ENCODE measurements at places on chromosomes 12 and 14.

- H3K4me1 ChIP-seq = no peaks in the 10 kb centered on the region
- H3K36me3 ChIP-seq = no peaks in the 10 kb centered on the region
These were observed 267.1 kb upstream of the CRY1 start for GRCh38 chr12:107360482-107360881.

DNA sequence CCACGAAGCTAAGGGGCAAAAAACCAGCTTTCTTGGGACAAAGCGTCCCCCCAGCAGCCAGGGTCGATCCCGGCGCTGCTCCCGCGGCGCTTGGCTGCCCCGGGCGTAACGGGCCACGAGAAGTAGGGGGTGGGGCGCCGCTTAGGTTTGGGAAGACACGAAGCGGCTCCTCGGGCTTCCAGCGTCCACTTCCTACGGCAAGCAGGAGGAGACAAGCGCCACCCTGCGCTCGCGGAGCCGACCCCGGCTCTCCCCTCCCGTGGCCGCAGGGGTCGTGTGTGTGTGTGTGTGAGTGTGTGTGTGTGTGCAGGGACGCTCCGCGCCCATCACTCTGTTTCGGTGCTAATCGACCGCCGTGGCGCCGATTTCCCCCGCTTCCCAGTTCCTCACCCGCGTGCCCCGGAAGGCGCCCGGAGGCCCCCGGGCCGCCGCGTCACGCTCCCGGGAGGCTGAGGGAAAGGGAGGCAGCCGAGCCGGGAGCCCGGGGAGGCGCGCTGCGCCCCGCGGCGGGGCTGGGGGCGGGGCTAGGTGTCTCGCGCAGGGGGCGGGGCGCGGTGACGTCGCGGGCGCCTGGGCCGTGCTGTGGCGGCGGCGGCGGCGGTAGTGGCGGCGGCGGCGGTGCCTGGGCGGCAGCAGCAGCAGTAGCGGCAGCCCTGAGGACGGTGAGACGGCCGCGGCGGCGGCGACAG is at the start of gene ERC1:
ERC1 (plus strand) TSS at position 563 of the 689 bp plus-strand sequence. CDS start 36,681 bp downstream, outside the sequence.
- peaks cover 5% of the 10 kb centered on the region for H3K36me3 ChIP-seq
- H3K27me3 ChIP-seq = no peaks in the 10 kb centered on the region
- H3K27ac ChIP-seq = peak within 1 kb of the TSS; percentile 98
- H3K4me3 ChIP-seq = peak within 1 kb of the TSS; percentile 74
- DNase-seq = peak; percentile 91
- peaks cover 20% of the 10 kb centered on the region for H3K4me1 ChIP-seq

DNA sequence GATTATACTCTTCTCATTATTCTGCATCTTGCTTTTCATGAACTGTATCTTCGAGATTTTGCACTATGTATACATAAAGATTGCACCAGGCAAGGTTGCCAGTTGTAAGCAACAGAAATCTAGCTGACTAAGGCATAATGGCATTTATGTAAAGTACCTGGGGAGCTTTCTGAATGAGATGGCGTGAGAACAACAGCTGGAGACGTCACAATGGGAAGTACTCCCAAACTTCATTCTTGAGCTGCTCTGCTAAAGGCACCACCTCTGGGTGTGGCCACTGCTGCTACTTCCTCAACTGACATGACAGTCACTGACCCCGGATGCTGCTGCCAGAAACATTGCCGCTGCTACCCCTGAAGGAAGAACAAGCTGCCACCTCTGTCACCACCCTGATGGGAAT is 220.7 kb downstream of the NOVA1 start:
- no peaks in the 10 kb centered on the region for H3K36me3 ChIP-seq
- DNase-seq = no peak
- no peak overlapping the region for H3K27ac ChIP-seq
- H3K27me3 ChIP-seq = no peaks in the 10 kb centered on the region
- no peaks in the 10 kb centered on the region for H3K4me1 ChIP-seq

GRCh38 chr14:92568621-92569479 is 55.3 kb downstream of the RIN3 start:
- H3K4me3 ChIP-seq = no peak overlapping the region
- no peaks in the 10 kb centered on the region for H3K27me3 ChIP-seq
- H3K36me3 ChIP-seq = no peaks in the 10 kb centered on the region
- H3K27ac ChIP-seq = no peak overlapping the region
- DNase-seq = no peak

DNA sequence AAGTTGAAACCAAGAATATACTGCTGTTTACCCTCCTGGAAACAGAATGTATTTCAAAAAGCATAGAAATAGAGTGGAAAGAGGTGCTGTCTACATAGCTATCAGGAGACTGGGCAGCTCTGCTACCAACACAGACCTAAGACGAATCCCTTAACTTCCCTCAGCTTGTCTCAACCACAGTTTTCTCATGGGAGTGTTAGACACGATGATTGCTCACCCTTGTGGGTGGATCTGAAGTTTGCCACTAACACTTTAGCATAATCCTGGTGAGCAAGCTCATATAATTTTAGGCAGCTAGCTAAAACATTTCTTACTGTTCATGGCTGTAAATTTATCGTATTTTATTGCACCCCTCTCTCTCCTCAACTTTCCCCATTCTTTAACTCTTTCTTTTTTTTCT is 38.5 kb downstream of the C12orf75 start:
- no peaks in the 10 kb centered on the region for H3K4me1 ChIP-seq
- DNase-seq = no peak
- H3K27me3 ChIP-seq = no peaks in the 10 kb centered on the region
- H3K27ac ChIP-seq = no peak overlapping the region
- H3K4me3 ChIP-seq = no peak overlapping the region
- no peaks in the 10 kb centered on the region for H3K36me3 ChIP-seq

DNA sequence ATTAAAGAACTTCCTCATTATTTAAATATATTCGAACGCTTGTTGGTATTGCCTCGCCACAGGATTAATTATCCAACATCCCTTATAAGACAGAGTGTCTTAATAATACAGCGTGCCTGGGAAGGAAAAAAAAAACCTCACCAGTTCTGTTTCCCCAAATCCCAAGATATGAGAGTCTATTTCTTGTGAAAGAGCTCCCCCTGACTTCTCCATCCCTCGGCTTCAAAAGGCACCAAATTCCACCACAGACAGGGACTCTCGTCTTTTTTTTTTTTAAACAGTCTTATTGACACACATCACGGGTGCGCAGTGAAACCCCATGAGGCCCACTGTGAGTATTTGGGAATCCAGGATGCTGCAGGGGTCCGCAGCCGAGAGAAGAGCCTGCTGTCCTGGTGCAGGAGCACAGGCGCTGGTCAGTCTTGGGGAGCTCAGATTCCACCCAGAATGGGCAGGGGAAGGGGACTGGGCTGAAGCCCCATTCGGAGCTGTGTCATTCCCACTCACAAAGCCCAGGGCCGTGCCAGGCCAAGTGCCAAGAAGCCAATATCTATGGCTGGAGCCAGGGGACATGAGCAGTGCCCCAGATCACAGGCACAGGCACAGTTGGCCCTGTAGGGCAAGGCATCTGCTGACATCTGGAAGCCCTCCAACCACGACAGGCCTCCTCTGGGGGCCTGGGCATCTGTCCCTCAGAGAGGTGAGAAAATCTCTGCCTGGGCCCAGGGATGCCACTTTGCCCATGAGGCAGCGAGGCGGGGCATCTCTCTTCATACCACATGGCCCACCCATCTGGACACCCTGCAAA is 71.9 kb downstream of the BCL11B start:
- no peak for DNase-seq
- no peaks in the 10 kb centered on the region for H3K4me1 ChIP-seq
- no peaks in the 10 kb centered on the region for H3K36me3 ChIP-seq
- no peak overlapping the region for H3K27ac ChIP-seq

- no peaks in the 10 kb centered on the region for H3K27me3 ChIP-seq
- DNase-seq = no peak
- no peaks in the 10 kb centered on the region for H3K36me3 ChIP-seq
- no peaks in the 10 kb centered on the region for H3K4me1 ChIP-seq
- no peak overlapping the region for H3K27ac ChIP-seq
These were observed 90.1 kb upstream of the DAAM1 start for GRCh38 chr14:59098377-59098776.

DNA sequence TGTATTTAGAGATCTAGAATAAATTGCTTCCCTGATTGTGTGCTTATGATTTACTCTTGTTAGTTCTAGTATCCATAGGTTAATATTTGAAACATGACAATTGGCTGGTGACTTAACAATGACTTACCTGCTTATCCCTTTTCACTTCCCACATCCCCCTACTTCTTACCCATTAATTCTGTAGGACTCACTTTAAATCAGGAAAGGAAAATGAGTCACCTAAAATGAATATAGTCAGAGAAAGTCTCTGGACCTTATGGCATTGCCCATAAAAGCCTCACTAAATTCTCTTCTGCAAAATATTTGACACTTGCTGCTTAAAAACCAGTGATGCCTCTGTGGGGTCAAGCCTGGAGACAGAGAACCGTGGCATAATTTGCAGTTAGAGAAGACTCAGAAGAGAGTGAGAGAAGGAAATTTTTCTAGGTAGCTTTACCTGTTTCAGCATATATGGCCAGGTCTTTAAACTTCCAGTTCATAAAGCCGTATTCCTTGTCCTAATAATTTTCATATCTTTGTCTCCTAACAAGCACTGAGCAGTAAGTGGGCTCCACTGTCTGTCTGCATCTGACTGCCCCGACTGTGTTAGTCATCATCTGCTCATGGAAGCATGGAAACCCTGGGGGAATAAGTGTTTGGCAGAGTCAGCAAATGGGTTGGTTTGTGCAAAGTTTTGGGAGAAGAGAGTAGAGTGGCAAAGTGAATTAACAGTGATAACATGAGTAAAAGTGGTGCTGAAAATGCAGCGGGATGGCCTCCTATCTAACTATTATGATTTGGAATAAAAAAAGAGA is 294.4 kb downstream of the AKAP6 start:
- no peak overlapping the region for H3K27ac ChIP-seq
- no peaks in the 10 kb centered on the region for H3K36me3 ChIP-seq
- H3K4me1 ChIP-seq = no peaks in the 10 kb centered on the region
- no peak overlapping the region for H3K4me3 ChIP-seq

DNA sequence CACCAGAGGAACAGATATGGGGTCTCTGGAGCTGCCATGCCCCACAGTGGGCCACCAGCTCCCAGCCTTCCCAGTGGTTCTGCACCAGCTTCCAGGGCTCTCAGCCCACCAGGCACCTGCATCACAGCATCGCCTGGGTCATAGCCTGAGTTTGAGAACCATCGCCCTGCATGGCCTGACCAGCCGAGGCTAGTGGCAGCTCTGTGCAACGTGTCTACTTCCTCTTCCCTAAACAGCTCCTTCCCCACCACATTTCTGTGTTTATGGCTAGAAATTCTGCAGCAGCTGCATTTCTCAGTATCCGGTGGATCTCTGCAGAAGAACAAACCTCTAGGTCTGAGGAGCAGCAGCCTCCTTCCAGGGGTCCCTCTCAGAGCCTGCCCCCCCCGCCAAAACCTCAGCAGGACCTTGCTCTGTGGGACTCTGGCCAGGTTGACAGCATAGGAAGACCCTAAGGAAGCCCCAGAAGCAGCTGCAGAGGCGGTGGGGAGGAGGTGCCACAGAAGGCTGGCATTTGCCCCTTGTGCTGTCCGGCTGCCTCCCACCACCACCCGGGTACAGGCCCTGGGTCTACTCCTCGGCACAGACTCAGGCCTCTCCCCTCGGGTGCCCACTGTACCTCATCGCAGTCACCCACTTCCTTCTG is 47.7 kb downstream of the PSMA6 start:
- no peaks in the 10 kb centered on the region for H3K36me3 ChIP-seq
- DNase-seq = no peak
- peaks cover 31% of the 10 kb centered on the region for H3K4me1 ChIP-seq
- H3K27ac ChIP-seq = no peak overlapping the region
- no peaks in the 10 kb centered on the region for H3K27me3 ChIP-seq
- H3K4me3 ChIP-seq = no peak overlapping the region
